ENCODE measurements at places on chromosomes 4 and X. TPM values are rescaled to one million over a fixed set of nuclear protein-coding genes. Genes with fewer than 3 reads are reported as not detected.

Gene NAT8L
- polyA plus RNA-seq, result not detected

Gene COPS4
- 59.1 TPM for polyA plus RNA-seq

Gene INTU
- not detected for polyA plus RNA-seq

Gene PRR32
- polyA plus RNA-seq, result not detected

Gene GALNTL6
- not detected for polyA plus RNA-seq

Gene TEX13C
- polyA plus RNA-seq, result not detected

Gene GATB
- polyA plus RNA-seq, result 11.7 TPM

Gene ART3
- polyA plus RNA-seq, result not detected

Gene PDCL2
- not detected for polyA plus RNA-seq

Gene THAP6
- 15.7 TPM for polyA plus RNA-seq

Gene PITX2
- polyA plus RNA-seq, result not detected

Gene LUZP4
- polyA plus RNA-seq, result not detected

Gene ERAS
- not detected for polyA plus RNA-seq

Gene GLRA2
- polyA plus RNA-seq, result not detected

DNA sequence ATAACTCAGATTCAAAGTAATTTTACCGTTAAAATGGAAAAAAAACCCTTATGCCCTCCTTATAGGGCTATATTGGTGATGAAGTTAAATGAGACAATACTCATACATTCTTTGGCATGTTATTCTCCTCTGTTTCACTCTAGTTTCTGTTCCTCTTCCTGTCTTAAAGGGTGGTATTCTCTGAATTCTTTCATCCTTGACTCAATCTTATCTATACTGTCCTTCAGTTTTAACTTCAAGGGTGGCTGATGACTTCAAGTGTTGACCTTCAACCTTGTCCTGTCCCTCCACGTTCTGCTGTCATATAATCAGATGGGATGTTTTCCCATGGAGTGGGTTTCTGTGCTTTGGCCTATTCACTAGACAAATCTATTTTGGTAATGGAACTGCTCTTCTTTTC is 44.0 kb downstream of the ZNF518B start:
- no peak for DNase-seq

- DNase-seq, result no peak
Observed at GRCh38 chr4:3526456-3526855, 5.8 kb downstream of the LRPAP1 start.

- DNase-seq, result no peak
Observed at GRCh38 chr4:171397175-171397574, 416.0 kb upstream of the GALNTL6 start.

- no peak for DNase-seq
Observed at GRCh38 chr4:114674080-114674479, 75.5 kb downstream of the UGT8 start.

- no peak for DNase-seq
Observed at GRCh38 chr4:108172231-108172752, 3.6 kb upstream of the LEF1 start.

DNA sequence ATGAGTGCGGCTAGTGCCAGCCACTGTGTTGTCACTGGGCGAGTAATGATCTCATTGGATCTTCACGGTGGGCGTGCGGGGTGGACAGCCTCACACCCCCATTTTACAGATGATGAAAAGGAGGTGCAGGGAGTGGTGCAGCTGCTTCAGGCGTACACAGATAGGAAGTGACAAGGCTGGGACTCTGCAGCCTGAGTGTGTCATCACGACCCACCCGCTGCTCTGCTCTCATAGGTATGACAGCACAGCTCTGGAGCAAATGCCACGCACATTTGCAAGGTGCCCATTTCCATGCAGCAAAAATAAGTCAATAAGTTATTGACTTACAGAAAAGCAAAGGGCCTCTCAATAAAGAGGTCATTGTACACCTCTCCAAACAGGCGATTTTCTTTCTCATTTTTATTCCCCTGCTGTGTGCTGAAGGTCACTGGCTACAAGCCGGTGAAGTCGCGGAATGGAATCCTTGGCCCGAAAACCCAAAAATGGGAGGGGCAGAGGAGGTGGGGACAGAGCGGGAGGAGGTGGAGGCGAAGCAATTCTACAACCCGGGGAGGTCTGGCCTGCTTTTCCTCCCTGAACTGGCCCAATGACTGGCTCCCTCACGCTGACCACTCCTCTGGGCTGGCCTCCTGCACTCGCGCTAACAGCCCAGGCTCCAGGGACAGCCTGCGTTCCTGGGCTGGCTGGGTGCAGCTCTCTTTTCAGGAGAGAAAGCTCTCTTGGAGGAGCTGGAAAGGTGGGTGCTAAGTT is at the start of gene SOD3:
Gene SOD3 (plus strand): TSS at position 658 of the 750 bp plus-strand sequence. CDS start 3,949 bp downstream, outside the sequence.
- DNase-seq, result no peak

DNA sequence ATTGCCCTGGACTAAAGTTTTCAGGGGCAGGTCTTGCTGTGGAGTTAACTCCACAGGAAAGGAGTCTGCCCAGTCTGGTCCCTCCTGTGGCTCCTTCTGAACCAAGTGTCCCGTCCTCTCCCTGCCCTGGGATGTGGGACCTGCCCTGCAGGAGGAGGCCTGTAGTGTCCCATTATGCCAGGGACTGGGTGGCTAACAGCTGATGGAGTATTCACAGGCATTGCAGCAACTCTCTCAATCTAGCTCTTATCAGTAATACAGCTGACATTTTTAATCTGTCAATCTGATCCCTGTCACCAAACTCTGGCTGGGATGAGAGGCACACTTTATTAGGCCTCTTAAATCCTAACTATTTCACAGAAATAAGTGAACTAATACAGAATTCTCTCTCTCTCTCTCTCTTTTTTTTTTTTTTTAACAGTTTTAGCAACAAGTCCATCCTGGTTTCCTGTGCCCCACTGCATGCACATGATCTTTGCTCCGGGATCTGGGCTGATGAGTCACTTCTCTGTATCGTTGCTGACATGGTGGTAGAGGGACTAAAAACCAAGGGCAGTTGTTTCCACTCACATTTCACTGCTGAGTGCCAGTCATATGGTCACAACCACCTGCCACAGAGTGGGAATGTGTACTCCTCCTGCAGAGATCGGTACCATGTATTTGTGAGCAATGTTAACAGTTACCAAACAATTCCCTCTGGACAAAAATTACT is 39.1 kb downstream of the HAND2 start:
- DNase-seq, result no peak

GRCh38 chr4:26048950-26049349 is 134.9 kb downstream of the SMIM20 start:
- no peak for DNase-seq

- no peak for DNase-seq
Observed at GRCh38 chr4:15544248-15544729, 74.6 kb downstream of the CC2D2A start.

- DNase-seq, result no peak
Observed at GRCh38 chrX:109863811-109864210, 130.8 kb upstream of the ACSL4 start.

- DNase-seq, result no peak
Observed at GRCh38 chrX:150680974-150681373, 12.2 kb upstream of the MTMR1 start.

GRCh38 chr4:24121395-24122175 is 231.7 kb upstream of the PPARGC1A start:
- no peak for DNase-seq

DNA sequence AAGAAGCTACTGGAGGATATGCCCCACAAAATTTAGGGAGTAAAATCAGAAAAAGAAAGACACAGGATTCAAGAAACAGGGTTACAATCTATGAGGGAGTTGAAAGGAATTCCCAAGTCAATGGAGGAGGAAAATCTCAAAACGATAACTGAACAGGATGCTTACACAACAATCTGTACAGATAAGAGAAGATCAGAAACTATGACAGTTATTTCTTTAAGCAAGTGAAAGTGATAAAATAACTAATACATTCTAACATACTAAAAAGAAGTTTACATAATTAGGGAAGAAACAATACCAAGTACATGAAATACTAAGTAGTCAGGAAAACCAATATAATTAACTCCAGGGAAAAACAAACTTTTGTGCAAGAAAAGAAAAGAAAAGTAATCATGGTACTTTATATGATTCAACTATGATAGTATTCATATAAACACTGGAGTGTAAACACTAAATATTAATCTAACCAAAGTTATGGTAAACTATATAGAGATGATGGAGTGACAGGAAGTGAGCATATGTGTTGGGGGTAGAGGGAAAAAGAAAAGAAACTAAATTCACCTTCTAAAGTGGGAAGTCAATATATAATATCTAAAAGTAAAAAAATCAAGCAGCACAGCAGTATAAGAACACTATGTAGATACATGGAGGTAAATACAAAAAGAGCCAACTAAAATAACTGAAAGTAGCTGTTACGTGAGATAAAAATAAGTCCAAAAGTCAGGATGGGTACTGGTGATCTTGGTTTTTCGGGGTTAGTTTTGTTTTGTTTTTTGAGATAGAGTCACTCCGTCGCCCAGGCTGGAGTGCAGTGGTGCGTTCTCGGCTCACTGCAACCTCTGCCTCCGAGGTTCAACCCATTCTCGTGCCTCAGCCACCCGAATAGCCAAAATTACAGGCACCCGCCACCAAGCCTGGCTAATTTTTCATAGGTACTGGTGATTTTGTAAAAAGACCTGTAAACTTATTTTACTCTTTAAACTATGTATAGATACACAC is 99.3 kb downstream of the TEX11 start:
- DNase-seq, result no peak

DNA sequence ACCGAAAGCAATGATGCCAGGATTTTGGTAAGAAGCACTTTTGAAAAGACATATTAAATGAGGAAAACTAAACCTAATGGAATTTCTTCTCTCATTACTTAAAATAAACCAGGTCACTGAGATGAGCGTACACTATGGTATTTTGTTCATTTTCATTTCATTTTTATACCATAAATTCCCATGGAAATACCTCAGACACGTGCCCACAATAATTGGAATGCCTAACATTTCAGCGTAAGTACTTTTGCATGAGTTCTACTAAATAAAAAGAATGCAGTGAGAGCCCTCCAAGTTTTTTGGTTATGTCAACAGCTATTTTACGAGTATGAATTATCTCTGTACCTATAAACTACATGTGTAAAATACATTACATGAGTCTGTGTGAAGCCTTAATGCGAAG is 3.2 kb downstream of the CAMK2D start:
- DNase-seq, result no peak

GRCh38 chr4:37304612-37305011 is 60.1 kb downstream of the NWD2 start:
- DNase-seq, result no peak

DNA sequence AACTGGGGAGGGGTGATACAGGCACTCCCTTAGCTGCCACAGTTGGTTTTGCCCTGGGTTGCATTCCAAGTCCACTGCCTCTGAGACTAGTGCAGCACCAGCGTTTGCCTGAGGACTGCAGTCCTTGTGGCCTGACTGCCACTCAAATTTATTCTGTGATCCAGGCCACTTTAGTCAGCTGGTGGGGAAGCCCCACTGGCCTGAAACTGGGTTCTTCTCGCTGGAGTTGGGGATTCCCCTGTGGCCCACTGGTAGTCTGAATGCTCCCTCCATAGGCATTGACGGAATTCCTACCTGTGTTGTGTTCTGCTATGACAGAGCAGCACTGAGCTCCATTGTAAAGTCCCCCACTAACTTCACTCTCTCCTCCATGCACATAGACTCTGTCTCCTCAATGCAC is 63.8 kb downstream of the PTPN13 start:
- DNase-seq, result no peak

- DNase-seq, result no peak
Observed at GRCh38 chr4:150212485-150212884, 134.2 kb downstream of the DCLK2 start.

DNA sequence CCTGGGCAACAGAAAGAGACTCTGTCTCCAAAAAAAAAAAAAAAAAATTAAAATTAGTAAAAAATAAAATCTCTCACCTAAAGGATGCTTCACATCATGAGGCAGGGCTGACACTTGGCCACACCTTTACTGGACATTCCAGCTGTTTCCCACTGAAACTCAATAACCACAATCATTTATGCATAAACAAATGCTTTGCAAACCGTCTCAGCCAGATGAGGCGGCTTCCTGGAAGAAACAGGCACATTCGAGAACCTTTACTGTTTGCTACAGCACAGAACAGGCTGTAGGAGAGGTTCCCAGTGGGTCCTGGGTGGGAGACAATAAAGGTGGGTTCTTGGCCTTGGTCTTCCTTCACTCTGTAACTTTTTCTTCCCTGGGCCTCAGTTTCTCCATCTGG is 10.9 kb upstream of the TBC1D14 start:
- DNase-seq, result no peak

DNA sequence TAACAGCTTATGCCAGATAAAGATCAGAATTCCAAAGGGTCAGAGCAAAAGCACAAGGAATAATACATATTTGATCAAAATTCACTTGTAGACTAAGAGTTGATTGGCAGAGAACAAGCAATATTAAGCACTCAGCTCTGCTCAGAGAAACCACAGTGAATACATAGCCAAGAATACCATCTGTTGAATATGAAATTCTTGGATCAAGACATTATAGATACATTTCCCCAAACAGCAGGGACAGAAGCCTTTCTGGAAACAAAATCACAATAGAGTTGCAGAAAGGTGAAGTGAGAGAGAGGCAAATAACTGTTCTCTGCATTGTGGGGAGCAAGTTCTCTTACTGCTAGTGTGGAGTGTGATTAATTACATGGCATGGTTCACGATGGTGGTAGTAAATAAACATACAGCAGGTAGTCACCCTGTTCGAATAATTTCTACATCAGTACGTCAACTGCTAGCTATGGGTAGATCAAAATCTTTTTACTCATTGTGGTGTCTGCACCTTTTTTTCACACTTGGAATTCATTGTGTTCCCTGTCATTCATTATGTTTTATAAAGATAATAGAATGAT is 366.7 kb downstream of the PCDH7 start:
- no peak for DNase-seq

- DNase-seq, result no peak
Observed at GRCh38 chrX:53155512-53156206, 61.7 kb downstream of the KANTR start.

DNA sequence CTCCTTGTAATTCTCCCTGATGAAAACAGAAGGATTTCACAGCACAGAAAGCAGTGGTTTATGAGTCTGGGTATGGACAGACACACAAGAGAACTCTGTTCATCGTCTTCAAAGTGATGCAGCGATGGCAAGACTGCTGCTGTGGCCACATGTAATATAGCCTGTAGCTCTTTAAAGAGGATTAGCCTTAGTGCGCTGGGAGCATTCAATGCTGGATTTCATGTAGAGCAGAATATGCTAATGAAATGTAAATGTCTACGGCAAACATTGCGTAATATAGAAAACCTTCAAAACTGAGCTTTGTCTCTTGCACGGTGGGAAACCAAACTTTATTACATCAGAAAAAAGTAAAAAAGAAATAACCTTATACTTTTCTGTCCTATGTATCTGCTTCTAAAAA is 42.9 kb downstream of the ALPK1 start:
- DNase-seq, result no peak

DNA sequence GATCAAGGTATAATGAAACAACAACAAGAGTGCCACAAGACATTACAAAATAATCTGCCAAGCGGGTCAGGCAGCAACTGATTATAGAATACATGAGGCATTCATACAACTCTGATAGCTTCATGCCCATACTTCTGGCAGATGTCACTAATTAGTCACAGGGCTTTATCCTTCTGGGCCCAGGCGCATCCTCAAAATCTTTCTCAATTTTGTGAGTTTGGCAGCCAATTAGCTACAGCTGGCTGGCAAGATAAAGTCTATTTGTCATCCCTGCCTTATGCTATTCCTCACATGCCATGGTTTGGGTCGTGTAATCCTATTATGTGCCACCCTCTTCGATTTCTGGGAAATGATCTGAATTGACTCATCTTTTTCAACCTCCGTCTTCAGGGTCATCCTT is 254.3 kb downstream of the PACRGL start:
- no peak for DNase-seq
